AG08395 (cell line): ENCODE measurements at places on chromosomes 13 and 19.
A peak's percentile ranks its signal among the peaks of the same experiment; 100 is the strongest.

DNA sequence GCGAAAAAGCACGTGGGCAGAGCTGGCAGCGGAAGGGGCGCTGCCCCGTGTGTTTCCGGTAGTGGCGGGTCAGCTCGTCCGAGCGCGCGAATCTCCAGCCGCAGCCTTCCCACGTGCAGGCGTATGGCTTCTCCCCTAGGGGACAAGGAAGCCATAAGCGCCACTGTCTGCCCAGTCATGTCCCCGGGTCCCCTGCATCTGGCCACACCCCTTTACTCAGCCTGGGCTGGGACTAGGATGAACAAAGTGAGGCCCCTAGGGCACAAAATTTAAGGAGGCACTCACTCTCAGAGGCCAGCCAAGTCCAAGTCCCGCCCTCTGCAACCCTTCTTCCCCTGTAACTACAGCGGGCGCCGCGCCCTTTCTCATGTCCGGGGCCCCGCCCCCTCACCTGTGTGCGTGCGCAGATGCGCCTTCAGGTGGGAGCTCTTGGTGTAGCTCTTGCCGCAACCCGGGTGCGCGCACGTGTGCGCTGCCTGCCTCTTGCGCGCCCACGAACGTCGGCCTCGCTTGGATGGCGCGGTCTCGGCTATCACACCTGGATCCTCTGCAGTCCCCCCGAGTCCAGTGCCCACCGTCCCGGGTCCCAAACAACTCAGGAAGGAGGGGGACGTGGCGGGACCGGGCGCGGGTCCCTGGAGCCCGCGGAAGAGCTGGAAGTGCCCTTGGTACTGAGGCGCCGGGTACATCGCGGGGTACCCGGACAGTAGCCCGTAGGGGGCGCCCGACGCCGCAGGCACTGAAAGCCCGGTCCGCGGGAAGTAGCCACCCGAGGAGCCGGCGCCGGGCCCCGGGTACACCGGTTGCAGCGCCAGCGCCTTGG is 1.9 kb downstream of the KLF1 start:
- peak; percentile 52 for DNase-seq

- DNase-seq = no peak
Measured at GRCh38 chr13:94431987-94432386, 47.5 kb downstream of the DCT start.

- no peak for DNase-seq
Measured at GRCh38 chr19:51470966-51471365, 7.4 kb upstream of the CEACAM18 start.

DNA sequence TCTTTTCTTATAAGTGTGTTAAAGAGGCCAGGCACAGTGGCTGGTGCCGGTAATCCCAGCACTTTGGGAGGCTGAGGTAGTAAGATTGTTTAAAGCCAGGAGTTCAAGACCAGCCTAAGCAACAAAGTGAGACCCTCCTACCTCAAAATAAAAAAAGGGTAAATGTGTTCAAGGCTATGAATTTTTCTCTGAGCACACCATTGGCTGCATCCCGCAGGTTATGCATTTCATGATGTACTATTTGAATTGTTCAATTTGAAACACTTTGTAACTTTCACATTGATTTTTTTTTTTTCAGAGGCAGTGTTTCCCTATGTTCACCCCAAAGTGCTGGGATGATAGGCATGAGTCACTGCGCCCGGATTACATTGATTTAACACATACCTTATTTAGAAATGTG is 138.1 kb downstream of the PTPRS start:
- no peak for DNase-seq

DNA sequence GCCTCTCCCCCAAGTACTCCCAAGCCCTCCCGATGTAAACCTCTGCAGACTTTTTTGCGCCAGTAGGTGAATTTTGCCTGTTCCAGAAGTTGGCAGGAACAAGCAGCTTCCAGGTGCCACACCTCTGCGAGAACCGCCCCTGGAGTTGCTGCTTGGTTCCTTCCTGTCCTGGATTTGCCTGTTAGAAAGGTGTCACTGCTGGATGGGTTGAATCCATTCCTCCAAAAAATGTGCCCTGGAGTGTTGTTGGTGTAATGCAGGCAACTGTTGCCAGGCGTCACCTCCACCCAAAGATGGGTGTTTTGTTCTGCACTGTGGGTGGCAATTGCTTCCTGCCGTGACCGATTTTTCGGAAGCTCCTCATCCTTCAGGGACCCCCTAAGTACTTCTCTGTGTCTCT is 5.7 kb downstream of the PGPEP1 start:
- no peak for DNase-seq

DNA sequence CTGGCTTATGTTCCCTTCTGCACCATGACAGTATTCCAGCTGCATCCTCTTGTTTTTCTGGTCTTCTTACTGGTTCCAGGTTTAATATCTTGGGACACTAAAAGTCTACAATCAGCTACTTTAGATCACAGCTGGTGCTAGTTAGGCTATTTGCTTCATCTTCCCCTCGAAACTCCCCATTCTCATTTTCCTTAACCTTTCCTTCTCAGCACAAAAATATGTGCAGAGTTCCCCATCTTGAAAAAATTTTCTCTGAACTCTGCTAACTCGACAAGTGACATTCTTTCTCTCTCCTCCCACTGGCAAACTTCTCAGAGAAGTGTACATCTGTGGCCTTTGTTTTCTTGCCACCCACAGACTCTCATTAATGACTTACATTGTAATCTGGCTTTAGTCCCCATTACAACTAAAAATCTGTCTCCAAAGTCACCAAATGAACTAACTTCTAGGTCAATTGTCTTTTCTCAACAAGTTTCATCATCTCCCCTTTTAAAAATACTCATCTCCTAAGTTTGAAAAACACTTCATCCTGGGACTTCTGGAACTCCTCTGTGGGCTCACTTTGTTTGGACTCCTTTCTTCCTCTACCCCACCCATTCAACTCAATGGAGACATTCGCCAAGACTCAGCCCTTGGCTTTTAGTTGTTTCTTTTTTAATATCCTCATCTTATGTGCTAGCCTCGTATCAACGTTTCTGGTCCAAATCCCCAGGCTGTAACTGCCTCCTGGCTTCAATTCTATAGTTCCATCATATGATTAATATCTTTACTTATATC is 7.1 kb upstream of the KL start:
- DNase-seq = no peak

DNA sequence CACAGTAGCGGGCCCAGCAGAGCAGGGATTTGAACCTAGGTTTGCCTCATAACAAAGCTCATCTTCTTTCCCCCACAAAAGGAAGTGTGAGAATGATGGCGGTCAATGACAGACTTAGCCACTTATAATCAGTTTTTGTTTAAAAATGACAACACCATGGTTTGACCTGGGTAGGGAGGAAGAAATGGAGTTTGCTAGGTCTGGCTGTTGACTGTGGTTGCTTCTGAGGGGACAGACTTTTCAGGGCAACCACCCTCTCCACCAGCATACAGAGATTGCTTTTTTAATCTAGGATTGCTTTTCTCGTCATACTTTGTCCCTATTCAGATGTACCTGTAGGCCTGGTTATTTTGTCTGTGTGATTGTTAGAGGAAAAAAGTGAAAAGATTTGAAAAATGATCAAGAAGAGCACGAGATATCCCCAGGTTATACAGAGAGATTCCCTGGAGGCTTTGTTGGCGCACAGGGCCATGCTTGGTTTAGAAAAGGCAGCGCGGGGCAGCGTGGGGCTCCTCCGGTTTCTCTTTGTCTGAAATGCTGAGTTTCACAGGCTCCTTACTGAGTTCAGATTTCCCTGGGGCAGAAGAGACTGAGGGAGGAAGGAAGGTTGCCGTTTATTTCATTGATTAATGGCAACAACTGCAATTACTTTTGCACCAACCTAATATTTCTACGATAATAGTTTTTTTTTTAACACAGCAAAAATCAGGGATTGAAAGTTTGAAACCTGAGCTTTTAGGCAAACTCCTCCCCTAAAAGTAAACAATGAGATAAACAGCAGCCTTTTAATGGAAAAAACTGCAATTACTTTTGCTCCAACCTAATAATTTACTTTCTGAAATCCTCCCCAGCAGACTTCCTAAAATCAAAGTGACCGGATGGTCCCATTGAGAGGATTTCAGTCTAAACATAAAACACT is 97.0 kb upstream of the RNF113B start:
- DNase-seq = no peak
